ENCODE measurements at places on chromosomes 11 and 22. TPM values are rescaled to one million over a fixed set of nuclear protein-coding genes. Genes with fewer than 3 reads are reported as not detected.

DNA sequence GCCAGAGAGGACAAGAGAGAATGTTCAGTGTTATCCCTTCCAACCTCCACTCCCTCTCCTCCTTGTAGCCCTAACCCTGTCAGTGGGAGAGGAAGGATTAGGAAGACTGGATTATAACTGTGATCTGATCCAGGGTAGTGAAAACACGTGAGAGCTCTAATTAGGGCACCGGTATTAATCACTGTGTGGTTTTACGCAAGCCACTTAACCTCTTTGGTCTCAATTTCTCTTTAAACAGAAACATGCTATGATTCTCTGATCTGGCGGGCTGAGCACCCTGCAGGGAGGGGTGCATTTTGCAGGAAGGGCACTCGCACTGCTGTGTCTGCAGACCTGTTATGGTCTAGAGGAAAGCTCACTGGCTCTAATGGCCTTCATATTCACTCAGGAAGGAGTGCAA lies 11.5 kb downstream of the RPL27A start:
- DNase-seq: no peak

- DNase-seq: no peak
Measured at GRCh38 chr11:47271328-47271727, 1.4 kb downstream of the MADD start.

GRCh38 chr11:10807493-10808234 lies 1.1 kb downstream of the EIF4G2 start:
- peak; percentile 58 for DNase-seq

GRCh38 chr22:36587289-36588154 lies 58.6 kb upstream of the EIF3D start:
- no peak for DNase-seq

- no peak for DNase-seq
Measured at GRCh38 chr11:128714123-128714522, 20.3 kb downstream of the FLI1 start.

GRCh38 chr11:18802381-18803257 lies 11.0 kb upstream of the PTPN5 start:
- DNase-seq: peak; percentile 4

DNA sequence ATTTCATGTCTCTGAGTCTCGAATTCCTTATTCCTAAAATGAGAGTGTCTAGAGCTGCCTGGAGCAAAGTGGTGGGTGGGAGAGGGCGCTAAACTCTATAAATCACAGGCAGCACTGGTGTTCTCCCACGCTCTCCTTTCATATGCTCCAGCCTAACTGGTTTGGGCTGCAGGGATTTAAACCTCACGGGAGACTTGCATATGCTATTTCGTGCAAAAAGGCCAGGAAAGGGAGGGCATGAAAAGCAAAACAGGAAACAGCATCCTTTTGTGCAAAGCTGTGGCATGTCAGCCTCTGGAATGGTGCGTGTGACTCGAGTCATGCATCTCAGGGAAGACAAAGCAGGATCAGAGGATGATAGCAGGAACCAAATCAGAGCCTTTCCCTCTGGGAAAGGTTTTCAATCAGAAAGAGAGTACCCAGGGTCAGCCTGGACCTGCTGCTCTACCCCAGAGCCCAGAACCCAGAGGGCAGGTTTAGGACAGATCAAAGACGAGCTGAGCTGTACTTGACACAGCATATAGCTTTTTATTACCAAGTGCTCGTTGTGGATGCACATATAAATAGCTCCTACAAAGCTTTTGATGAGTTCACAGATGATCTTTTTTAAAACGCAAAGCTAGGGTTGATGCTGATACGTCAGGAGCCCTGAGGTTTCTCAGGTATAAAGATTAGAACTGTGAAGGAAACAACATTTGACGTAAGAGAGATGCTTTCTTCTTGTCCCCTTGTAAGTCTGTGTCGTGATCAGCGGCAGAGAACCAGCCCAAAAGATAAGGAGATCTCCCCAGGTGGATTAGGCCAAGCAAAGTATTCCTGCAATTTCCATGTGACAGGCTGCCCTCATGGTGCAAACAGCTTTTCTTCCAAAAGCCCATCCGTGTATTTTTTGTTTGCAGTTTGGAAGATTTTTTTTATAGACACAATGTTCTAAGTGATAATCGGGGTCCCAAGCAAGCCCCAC lies 46.2 kb upstream of the YWHAH start:
- no peak for DNase-seq

The INS gene
- not detected for total RNA-seq

All from naive thymus-derived CD4-positive, alpha-beta T cell (primary cell).